ENCODE measurements at places on chromosomes 1 and 21.

GRCh38 chr21:42424914-42425541 is 21.3 kb downstream of the UBASH3A start:
- no peak for DNase-seq

DNA sequence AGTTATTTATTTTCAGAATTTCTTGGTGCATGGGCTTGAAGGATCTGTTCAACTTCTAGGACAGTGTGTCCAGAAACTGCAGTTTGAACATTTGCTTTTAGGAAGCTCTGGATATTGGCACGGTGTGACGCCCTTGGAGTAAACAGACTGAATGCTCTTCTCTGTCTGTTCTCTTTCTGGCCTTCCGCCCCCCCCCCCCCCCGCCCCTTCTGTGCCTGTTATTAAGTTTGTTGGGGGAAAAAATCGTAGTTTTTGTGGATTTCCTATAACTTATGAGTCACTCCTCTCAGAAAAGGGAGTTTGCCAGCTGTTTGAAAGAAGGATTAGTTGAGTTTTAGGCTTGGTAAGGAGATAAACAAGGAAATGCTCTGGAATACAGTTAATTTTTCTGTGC is 1.2 kb downstream of the KCTD3 start:
- peak; percentile 52 for DNase-seq

DNA sequence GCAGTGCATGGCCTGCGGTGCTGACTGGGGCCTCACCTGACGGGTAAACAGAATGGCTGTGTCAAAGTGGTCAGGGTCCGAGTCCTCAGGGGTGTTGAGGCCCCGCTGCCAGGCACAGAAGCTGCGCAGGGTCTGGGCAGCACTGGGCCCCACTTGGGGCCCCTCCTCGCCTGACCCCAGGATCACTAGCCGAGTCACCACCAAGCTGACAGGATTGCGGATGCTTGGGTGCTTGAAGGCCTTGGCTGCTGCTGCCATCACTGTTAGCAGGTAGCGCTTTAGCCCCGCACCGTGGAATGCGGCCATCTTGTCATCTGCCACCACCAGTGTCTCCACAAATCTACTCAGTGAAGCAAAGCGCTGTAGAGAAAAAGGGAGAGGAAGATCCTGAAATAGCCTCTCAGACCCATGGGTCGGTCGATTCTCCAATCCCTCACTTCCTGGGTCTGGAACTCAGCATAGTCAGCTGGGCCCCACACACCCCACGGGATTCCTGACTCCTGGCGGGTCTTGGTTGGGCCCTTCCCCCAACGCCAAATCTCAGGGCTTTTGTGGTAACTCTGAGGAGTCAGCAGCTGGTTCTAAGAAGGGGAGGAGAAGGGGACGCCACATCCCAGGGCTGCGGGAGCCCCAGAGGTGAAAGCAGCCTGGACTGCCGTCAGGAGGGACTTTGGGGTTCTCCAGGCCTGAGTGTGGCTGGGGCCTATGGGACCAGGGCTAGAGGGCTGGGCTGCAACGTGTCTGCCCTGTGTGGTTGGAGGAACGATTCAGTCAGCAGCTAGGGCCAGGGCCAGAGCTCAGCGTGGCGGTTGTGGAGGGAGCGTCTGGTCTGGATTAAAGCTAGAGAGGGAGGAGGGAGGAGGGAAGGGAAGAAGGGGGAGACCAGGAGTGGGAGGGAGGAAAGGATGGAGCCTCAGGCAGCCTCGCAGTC is 2.1 kb downstream of the ADAMTS4 start:
- peak; percentile 92 for DNase-seq

- no peak for DNase-seq
Observed at GRCh38 chr1:22652881-22653316, at the start of gene C1QB. Gene C1QB, plus strand, starts transcription at chr1:22653236. Its CDS starts 6,227 bp downstream, at chr1:22659463.

DNA sequence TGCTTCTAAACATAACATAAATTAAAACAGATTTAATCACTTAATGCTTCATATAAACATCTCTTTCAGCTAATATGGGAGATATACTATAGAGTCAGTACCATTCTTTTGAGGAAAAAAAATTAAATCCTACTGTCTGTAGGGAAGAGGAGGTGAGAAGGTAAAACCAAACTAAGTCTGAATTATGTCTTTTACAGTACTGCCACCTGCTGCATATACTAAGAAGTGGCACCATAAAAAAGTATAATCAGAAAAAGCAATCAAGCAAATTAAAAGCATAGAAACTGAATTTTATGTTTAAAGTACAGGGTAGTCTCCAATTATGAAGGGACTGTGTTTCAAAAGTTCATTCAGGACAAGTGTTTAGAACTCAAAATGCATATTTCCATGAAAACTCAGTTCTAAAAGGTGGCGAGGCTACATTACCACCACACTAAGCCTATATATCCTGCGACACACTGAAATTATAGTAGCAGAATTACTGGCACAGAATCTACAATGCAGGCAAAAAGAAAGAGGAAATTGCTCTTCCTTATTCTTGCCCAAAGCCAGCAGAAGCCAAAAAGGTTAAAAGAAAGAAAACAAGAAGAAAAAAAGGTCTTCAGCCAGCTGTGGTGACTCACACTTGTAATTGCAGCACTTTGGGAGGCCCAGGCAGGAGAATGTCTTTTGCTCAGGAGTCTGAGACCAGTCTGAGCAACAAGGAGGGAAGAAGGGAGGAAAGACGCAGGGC is 9.0 kb downstream of the NSL1 start:
- no peak for DNase-seq

DNA sequence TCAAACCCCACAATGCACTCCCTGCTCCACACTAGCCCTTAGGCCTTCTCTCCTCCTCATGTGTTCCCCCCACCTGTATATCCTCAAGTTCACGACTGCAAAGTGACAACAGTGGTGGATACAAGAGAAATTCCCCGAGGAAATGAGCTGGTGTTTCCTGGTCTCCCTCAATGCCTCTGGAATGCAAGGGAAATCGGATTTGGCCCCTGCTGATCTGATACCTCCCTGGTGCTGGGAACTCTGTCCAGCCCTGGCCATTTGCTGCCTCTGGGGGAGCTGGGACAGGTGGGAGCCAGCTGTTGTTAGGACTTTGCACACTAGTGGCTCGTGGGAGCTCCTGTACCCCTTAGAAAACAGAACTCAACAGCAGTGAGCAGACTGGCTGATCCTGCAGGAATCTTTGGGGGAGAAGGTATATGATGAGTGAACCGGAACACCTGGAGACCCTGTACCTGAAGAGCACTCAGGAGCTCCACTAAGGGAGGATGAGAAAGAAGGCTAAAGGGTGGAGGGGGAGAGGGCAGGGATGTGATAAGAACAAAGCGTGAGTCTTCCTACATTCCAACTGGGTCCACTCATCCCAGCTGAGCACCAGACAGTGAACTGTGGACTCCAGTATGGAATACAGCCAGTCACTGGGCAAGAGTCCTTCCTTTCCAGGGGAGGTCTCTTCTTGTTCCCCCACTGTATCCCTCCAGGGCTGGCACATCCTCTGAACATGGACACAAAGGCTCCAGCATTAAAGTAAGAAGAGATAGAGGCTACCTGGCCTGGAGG is 69.3 kb downstream of the PLXNA2 start:
- peak; percentile 27 for DNase-seq

GRCh38 chr1:176517484-176517883 is 54.5 kb downstream of the PAPPA2 start:
- no peak for DNase-seq

DNA sequence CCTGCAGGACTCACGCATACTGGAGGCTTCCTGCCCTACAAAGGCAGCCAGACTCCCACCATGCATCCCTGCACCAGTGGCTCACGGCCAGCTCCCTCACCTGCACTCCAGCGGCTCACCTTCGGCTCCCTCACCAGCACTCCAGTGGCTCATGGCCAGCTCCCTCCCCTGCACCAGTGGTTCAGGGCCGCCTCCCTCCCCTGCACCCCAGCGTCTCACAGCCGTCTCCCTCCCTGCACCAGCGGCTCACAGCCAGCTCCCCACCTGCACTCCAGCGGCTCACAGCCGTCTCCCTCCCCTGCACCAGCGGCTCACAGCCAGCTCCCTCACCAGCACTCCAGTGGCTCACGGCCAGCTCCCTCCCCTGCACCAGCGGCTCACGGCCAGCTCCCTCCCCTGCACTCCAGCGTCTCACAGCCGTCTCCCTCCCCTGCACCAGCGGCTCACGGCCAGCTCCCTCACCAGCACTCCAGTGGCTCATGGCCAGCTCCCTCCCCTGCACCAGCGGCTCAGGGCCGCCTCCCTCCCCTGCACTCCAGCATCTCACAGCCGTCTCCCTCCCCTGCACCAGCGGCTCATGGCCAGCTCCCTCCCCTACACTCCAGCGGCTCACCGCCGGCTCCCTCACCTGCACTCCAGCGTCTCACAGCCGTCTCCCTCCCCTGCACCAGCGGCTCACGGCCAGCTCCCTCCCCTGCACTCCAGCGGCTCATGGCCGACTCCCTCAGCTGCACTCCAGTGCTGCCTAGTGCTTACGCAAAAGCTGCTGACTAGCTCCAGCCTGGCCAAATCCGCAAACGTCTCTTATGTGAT is 324.5 kb downstream of the NPHP4 start:
- no peak for DNase-seq

DNA sequence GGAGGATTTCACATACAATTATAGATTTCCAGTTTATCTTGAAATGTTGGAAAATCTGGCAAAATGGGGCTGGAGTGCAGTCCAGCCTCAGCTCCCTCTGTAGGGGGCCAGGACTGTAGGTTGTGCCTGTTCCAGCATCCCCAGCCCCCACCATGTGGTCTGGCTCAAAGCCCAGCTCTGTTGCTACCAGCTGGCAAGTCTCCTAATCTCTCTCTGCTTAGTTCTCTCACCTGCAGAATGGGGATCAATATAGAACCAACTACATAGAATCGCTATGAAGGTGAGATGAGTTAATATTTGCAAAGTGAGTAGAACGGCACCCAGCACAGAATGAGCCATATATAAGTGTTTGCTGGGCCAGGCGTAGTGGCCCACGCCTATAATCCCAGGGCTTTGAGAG is 50.0 kb upstream of the TARDBP start:
- DNase-seq = no peak

GRCh38 chr1:196734006-196734405 is 40.6 kb upstream of the CFHR3 start:
- DNase-seq = no peak

- DNase-seq = no peak
Observed at GRCh38 chr1:152244576-152245273, 20.7 kb upstream of the HRNR start.

DNA sequence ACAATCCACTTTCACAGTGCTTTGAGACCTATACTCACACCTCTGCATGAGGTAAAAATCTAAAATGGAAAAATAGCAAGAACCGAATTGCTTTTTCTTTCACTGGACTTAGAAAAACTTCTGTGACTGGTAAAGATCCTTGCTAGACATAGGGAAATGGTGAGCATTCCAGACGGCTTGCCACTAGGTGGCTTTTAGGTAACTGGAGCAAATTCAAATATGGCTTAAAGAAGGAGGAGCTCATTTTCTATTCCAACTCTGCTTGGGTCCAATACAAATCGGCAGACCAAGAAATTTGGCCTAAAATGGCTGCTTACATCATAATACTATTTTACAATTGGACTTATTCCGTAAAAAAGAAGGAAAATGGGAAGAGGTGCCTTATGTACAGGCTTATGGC is 977.9 kb downstream of the ADGRL2 start:
- no peak for DNase-seq

DNA sequence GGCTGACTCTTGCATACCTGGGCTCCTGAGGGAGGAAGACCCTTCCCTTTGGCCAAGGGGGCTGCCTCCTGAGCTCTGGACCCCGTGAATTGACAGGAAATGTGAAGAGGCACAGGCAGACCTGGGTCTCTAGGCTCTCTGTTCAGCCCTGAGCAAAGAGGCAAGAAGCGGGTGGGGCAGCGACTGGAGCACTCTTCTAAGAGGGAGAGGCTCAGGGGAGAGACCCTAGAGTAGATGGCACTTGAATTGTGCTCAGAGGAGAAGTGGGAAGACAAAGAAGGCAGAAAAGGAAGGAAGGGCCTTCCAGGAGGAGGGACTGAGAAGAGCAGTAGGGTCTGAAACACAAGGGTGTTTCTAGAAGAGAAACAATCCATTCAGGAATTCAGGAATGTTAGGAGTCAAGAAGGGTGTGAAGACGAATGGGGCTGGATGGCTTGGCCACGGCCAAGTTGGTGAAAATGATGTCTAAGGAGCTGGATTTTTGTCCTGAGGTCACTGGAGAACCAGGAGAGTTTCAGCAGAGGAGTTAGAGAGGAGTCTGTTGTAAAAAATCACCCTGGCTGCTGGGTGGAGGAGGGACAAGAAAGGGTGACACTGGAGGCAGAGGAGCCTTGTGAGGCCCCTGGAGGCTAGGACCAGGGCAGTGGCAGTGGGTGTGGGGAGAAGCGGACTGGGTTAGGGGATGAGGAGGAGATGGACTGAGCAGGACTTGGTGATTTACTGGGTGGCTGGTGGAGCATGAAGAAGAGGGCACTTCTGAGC is 5.3 kb downstream of the TIE1 start:
- DNase-seq = no peak

- no peak for DNase-seq
Observed at GRCh38 chr21:42028766-42029425, 18.7 kb upstream of the ZBTB21 start.

DNA sequence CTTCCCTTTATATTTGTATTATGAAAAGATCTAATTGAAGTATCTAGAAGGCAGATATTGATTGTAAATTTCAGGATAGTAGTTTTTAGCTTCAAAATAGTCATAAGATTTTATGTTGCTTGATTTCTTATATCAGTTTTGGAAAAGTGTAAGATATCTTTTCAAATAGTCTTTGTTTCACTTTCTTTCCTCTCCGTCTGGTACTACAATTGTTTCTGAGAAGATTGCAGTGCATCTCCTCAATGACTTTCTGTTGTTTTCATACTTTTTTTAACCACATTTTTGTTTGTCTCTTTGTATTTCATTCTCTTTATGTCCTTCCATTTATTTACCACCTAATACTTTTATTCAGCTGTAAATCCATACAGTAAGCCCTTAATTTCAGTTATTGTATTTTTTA is 964.6 kb upstream of the B3GALT2 start:
- no peak for DNase-seq

- no peak for DNase-seq
Observed at GRCh38 chr1:89971600-89971999, 23.3 kb upstream of the ZNF326 start.

GRCh38 chr1:161725908-161726472 is 4.6 kb downstream of the FCRLB start:
- peak; percentile 73 for DNase-seq

DNA sequence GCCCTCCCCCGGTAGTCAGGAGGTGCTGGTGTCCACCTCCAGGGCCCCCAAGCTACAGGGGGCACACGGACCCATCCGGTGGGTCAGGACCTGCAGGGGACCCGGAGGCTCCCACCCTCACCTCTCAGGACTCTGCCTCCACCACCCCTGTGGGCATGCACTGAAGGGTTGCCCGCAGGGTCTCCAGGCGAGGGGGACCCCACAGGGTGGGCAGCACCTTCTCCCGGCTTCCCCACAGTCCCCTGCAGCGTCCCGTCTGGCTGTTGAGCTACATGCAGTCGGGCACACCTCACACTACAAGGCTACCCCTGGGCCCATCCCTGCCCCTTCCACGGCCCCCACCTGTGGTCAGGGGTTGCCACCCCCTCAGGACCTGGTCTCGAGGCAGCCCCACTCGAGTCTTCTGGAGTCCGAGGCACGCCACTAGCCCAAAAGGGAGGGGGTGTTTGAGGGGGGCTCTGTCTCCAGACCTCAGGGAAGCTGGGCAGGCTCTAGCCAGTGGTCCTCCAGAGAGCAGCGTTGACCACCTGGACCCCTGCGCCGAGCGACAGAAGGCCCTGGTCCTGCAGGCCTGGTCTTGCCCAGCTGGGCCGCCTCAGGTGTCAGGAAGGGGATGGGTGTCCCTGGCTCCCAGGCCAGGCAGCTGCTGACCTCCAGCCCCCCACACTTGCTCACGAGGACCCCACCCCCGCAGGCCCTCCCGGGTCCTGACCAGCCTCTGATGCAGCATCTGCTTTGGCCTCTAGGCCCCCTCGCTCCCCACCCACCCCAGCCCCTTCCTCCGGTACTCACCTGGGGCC is 9.6 kb downstream of the PARS2 start:
- no peak for DNase-seq

All from left hindlimb (tissue), 1 donor.